GM06990 (cell line): ENCODE measurements at places on chromosomes 4 and X.

DNA sequence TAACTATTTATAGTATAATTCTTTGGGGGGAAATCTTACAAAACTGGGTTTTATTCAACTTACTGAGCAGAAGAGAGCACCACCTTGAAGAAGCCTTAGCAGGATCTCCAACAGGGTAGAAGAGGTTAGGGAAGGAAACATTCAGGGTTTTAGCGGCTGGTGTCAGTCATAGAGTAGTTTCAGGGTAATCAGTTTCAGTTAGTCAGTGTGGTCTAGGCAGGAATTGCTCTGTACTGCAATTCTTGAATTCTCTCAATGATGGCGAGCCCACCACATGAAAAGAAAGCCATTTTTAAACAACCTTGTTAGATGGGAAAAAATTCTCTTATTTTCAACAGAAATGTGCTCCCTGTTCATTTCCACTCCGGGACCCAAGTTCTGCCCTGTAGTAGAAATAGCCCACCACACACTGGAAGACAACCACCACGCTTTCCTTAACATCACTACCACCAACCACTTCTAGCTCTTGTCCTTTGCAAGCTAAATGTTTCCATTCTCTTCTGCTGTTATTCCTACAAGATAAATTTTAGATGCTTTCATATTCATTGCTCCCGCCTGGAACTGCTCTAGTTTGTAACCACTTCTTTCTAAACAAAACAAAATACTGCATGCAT, 25.9 kb downstream of the COL25A1 start:
- no peak for DNase-seq

GRCh38 chr4:128177498-128177897, 110.1 kb downstream of the PGRMC2 start:
- no peak for DNase-seq

DNA sequence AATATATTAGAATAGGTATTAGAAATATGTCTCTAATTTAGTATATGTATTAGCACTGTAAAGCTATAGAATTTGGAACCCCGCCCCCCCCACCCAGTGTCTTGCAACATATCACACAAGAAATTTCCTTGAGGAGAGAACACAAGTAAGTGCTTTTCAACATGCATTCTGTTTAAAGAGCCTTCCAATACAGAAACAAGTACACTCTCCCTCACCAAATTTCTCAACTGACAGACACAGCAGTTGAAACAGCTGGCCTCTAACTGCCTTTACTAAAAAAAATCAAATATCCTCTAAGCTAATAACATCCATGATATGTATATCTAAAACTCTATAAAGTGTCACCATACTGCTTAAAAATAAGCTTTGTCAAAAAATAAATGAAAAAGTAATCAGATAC, 12.4 kb downstream of the CAMK2D start:
- DNase-seq, result no peak

DNA sequence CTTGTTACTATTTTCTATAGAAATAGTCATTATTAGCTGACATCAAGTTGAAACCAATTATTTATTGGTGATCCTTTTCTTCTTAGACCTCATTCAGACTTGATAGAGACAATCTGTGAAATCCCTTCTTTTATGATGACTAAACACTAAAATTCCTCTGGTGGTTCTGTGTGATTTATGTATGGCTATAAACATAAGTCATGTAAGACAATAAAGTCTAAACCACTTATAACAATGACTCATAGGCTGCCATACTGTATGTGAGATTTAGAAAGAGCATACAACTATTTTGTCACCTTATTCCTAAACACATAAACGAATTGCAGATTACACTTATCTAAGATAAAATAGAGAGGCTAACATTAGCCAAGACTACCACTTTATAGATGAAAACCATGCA, 101.1 kb upstream of the PRR32 start:
- DNase-seq, result no peak

DNA sequence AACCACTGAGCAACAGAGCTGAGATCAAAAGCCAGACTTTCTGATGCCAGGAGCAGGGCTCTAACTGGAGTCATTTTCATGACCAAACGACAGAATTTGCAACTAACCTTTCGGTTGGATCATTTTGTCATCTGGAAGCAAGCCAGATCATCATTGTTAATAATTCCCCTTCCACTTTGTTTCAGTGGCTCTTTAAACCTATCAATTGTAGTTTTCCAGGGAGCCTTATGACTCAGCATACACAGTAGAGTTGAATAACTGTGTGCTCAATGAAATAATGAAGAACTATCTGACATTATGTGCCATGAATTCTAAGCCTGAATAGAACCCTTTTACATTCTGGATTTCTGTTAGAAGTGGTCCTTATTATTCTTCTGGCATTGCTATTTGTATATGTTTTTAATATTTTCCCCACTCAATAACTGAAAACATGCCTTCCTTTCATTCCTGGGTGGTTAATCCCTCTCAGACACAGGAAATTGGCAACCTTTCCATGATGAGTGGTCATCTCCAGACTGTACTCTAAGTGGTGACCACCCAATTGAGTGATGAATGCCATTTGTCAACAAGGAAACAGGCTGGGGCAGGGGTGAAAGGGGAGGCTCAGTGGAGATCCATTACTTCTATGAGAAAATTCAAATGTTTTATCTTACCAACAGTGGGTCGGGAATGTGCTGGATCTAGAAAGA, 431.8 kb downstream of the BCOR start:
- DNase-seq, result no peak

DNA sequence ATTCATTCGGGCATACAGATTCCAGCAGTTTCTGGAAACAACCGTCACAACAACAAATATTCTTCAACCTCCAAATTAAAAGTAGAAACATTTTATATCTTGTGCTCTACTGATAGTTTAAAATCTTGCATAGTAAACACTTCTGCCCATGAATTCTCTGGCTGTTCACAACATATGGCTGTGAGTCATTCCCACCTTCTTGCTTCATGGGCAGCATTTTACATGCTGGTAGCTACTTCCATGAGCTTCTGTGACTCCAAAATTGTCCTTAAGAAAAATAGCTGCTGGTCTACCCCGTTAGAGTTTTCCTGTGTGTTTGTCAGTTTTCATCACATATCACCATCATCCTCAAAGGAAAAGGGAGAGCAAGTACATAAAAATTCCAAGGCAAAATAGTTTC, 22.7 kb downstream of the PNPLA4 start:
- DNase-seq, result no peak

GRCh38 chr4:73752424-73752823, 12.1 kb downstream of the CXCL8 start:
- DNase-seq, result no peak

- no peak for DNase-seq
Observed at GRCh38 chr4:24547979-24548378, 36.4 kb downstream of the DHX15 start.

- DNase-seq, result no peak
Observed at GRCh38 chrX:8390771-8391170, 73.9 kb upstream of the VCX3B start.

DNA sequence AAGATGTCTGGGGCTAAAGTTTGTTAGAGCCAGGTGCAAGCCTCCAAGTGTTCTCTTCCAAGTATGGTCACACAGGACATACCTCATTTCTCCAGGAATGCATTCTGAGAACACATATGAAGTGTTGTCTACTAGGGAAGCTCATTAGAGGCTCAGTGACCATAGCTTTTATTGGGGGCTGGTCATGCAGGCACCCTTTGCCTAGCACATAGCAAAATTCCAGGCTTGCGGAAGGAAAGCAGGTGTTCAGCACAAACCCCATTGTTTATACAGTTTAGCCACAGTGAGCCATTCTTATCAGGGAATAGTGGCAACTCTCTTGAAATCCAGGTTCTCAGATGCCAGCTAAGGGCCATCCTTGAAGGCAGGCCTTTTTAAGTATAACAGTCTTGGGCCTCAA, 339.4 kb upstream of the ZCCHC13 start:
- DNase-seq, result no peak

DNA sequence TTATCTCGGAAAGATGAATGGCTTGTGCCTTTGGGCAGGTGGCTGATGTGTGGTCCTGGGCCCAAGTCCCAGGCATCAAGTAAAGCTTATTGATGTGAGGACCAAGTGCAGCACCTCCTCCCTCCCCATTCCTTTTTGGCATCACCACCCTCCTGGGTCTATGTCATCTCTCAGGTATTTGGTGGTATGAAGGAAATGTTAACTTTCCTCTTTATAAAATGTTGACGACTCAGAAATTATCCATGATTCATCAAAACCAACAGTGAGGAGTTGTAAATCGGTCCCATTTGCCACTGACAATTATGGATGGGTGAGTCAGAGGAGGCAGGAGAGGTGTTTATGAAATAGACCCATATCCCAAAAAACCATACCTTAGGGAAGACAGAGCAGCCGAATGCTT, 229.4 kb upstream of the GATB start:
- no peak for DNase-seq

DNA sequence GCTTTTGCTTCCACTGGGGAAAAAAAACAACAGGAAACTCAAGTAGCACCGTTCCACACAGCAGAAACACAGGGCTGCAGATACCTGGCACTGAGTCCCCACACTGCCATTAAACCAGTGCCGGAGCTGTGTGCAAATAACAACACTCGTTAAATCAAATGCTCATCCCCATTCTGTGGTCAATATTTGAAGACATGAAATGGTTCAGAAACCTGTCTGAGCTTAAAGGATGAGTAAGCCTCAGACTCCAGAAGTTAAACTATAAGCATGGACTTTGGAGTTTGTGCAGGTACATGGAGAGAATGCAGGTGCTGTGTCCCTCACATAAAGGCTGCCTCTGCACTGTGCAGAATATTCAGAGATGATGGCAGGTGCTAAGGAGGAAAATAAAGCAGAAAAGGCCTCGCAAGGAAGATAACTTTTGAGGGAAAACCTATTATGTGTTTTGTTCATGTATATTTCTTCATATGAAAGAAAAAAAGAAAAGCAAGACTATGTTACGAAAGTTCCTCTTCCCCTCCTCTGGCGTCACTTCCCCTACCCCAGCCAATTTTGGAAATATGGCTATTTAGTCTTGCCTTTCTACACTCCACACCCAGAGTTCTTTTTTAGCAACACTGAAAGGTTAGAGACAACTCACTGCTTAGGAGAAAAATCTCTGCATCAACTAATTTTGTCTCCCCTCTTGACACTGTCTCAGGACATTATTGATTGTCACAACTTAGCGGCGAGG, 4.6 kb downstream of the MPP1 start:
- no peak for DNase-seq

DNA sequence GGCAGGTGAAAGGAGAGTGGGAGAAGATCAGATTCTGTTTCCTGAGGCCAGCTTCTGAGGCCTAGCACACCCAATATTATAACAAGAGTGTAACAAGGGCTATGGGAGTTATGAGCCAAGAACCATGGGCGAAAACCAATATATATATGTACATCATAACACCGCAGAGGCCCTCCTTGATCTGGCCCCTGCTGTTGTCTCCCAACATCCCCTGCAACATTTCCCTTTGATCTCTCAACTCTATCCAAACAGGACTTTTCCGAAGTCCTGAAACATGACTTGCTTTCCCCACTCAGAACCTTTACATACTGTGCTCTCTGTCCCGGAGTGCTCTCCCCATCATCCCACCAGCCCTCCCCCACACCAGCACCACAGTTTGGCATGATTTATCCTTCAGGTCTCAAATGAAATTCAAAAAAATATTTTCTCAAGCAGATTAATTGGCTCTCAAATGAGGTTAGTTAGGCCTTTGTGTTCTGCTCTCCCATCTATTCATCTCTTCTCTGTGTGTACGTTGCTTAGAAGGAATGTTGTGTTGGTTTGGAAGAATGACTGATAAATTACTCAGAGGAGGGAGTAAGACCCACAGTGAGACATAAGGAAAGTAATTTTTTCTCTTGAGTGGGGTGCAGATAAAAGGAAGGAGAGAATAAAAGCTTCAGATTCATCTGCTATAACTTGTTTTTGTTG, 58.1 kb upstream of the SMIM10 start:
- DNase-seq, result no peak

DNA sequence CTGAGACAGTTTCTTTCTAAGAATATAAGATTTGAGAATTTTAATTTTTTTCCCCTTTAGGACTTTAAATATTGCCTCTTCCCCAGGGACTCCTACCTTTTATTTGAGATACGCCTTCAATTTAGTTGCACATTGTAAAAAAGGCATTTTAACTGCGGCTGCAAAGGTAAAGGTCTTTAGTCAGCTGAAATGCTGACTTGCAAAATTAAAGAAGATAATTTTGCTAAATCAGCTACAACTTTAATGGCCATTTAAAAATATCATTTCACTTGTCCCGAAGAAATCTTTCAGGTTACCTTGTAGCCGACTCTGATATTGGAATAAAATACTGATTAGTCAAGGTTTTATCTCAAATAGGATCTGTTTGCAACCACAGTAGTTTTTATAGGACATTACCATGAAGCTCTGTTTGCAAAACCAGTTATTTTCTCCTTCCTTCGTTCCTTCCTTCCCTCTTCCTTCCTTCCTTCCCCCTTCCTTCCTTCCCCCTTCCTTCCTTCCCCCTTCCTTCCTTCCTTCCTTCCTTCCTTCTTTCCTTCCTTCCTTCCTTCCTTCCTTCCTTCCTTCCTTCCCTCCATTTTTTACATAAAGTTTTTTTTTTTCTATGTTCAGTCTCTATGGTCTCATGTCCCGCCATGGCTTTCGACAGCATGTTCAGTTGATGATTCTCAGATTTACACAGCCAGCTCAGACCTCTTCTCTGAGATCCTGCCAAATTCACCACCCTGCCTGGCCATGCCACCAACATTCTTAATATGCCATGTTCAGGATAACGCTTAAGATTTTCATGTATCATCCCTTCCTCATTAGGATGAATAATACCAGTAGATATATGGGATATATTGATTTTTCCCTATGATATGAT, 405.4 kb upstream of the PRKX start:
- no peak for DNase-seq

DNA sequence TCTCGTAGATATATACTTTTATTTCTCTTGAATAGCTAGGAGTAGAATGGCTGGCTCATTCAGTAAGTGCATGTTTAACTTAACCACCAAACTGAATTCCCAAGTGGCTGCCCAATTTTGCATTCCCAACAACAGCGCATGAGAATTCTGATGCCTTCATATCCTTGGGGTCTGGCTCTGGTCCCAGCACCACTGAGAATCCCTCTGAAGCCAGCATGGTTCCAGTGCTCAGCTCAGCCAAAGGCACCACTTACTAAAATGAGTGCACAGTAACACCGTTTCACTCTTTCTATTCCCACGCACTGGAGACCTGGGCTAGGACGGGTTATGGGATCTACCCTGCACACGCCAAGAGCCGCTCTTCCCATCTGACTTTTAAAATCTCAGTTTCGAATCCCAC, 60.4 kb downstream of the CASP3 start:
- no peak for DNase-seq

- no peak for DNase-seq
Observed at GRCh38 chrX:38069991-38070390, 63.6 kb downstream of the SYTL5 start.

- no peak for DNase-seq
Observed at GRCh38 chrX:37888010-37888409, 40.6 kb upstream of the DYNLT3 start.
